Skeletal muscle tissue (tissue), 5 donors: ENCODE measurements at places on chromosomes 11 and 22. TPM values are rescaled to one million over a fixed set of nuclear protein-coding genes. Genes with fewer than 3 reads are reported as not detected.

NAA40 gene
- 4.7 TPM for total RNA-seq

MS4A12 gene
- not detected for total RNA-seq

LIN7C gene
- 29.7 TPM for total RNA-seq

TRIM49C gene
- not detected for total RNA-seq

WNT11 gene
- 18.3 TPM for total RNA-seq

TH gene
- not detected for total RNA-seq

EXT2 gene
- total RNA-seq = 106 TPM

SLC5A4 gene
- total RNA-seq = 1.0 TPM

SPDYC gene
- not detected for total RNA-seq

OR5T1 gene
- not detected for total RNA-seq

PLEKHA7 gene
- total RNA-seq = 5.2 TPM

DDI1 gene
- not detected for total RNA-seq

NLRP14 gene
- total RNA-seq = under 0.01 TPM

CTNND1 gene
- 121 TPM for total RNA-seq
